ENCODE measurements at places on chromosomes 2 and 18. TPM values are rescaled to one million over a fixed set of nuclear protein-coding genes. Genes with fewer than 3 reads are reported as not detected.

The IL37 gene
- 3.1 TPM for total RNA-seq

The KIAA2012 gene
- total RNA-seq: not detected

The PSTPIP2 gene
- total RNA-seq: 9.7 TPM

The POTEJ gene
- not detected for total RNA-seq

The TXNDC2 gene
- 0.33 TPM for total RNA-seq

The SALL3 gene
- not detected for total RNA-seq

The EVA1A gene
- total RNA-seq: 48.6 TPM

The SLC4A5 gene
- total RNA-seq: not detected

The KCNG2 gene
- not detected for total RNA-seq

The SLC25A12 gene
- 19.5 TPM for total RNA-seq

The RAB6C gene
- not detected for total RNA-seq

The CNTNAP5 gene
- not detected for total RNA-seq

The RASGRP3 gene
- total RNA-seq: 3.4 TPM

Data from MG63 (cell line).